CD4-positive, alpha-beta T cell treated with Interleukin-15 for 4 hours (primary cell): ENCODE measurements at places on chromosomes 4 and X.

DNA sequence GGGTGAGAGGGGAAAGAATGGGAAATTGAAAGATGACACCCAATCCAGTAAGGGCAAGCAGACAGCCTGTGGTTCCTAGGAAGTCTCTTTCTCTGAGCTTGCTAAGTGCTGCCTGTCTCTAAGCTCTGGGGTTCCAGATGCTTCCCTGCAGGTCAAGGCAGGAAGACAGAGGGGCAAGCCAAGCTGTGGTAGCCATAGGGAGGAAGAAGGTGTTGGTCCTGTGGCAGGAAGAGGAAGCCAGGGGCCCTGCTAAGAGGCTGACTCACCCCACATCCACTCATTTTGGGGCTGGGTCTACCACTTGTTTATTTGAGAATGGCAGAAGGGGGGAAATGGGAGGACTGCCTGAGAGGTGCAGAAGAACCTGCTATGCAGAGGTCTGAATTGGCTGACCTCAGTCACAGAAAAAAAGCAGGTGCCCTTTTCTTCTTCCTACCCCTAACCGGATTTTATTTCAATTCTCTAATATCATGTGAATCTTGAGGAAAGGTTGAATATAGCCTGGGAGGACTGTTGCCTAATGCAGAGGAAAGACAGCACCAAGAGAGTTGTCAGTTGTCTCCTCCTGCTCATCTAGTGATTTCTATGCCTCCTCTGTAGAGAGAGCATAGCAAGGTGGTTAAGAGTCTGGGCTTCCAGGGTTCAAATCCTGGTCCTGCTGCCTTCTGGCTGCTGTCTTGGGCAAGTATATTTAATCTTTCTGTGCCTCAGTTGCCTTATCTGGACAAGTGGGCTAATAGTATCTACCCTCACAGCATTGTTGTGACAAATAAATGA, 27.4 kb downstream of the HOPX start:
- peak; percentile 43 for DNase-seq

GRCh38 chr4:5357870-5358269, 306.6 kb downstream of the STK32B start:
- DNase-seq, result no peak

DNA sequence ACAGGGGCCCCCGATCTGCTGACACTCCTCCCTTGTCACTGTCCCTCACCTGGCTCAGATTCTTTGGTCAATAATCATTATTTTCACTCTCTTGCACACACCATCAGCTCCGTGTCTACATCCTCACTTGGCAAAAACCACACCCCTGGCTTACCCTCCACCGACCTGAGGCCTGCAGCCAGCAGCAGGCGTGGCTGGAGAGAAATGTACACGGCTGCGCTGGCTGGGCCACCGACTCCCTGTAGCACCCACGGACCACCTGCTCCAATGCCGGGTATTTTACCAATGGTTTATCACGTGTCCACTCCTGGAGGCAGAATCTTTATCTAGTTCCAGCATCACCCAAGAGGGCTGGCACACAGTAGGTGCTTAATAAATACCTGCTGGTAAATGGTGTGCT, 98.4 kb downstream of the WFS1 start:
- DNase-seq, result no peak

- no peak for DNase-seq
Observed at GRCh38 chr4:120733968-120734367, 188.6 kb downstream of the PRDM5 start.

DNA sequence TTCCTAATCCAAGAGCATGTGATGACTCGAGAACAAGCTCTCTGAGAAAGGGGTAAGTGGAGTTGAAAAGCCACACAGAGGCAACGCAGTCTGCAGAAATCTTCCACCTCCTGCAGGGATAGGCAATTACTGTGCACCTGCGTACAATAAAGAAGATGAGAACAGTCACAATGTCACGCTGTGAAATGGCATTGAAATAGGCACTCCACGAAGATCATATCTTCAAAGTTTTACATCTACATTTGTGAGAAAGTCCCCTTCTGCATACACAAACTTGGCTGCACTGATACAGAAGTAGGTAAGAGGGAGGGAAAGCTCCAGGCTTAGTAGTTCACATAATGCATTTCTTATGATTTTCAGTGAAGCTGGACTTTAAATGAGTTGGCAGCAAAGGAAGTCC, 27.1 kb downstream of the DDX60L start:
- no peak for DNase-seq

GRCh38 chrX:312621-313331, 5.8 kb downstream of the GTPBP6 start:
- no peak for DNase-seq

DNA sequence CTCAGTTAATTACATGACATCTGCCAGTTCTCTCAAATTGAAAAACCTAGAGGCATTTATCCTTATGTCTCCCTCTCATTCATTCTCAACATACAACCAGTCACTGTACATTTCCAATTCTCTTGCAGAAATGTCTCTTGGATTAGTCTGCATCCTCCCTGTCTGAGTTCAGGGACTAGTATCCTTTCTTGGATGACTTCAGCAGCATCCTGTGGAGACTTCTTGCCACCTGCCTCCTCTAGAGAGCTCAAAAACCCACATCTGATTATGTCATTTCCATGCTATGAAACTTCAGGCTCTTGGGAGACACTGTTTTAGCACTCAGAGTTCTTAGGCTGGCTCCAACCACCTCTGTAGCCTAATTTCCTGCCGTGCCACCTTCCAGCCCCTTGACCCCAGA, 515.1 kb upstream of the DIPK2B start:
- DNase-seq, result no peak

- no peak for DNase-seq
Observed at GRCh38 chrX:108494406-108495090, 54.9 kb downstream of the COL4A5 start.

DNA sequence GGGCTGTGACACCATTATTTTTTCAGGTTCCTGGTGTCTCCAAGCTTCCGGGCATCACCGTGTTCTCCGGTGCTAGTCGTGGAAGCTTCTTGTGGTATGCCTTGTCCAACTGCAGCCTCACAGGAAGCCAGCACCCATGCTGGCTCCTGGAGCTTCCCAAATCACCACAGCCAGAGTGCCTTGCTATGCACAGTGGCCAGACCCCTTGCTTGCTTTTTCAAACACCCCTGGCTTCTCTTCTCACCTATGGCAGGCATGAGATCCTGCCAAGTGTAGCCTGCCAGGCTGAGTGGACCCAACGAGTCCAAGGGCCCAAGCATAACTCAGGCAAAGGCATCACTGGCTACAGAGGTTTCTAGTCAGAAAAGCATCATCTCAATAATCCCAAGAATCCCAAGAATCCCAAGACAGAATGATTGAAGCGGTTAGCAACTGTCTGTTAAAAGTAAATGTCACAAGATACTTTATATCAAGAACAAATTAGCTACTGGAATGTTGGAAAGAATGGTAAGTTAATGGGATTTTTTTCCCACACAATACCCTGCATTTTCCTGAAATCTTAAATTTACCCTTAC, 1522.9 kb downstream of the PCDH18 start:
- DNase-seq, result no peak

DNA sequence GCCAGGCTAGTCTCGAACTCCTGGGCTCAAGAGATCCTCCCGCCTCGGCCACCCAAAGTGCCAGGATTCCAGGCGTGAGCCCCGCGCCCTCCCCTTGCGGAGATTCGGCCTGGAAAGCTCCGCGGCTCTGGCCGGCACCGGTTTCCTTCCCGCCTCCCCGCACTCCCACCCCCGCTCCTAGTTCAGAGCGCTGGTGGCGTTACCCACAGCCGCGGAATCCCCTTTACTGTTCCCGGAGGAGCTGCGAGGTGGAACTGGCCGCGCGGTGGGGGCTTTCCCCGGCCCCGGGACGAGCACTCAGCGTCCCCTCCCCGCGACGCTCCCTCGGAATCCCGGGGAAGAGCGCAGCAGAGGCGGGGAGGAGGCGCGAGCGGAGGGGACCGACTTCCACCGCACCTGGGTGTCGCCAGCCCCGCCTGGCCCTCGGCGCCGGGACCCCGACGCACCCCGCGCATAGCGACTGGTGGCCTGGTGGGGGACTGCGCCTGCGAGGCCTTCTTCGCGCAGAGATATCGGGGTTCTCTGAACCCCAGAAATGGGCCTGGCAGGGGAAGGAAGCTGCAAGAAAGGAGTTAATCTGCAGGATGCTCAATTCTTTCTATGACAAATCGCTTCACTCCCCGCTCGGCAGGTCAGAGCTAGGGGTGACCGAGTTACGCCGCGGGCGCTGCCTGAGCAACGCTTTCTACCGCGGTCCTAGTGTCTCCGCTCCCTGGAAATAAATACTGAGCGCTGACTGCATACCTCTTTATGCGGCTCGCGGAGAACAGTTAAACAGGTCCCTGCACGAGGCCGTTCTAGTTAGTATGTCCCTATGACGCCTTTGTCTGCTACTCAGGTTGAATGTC, 14.6 kb upstream of the SLC25A4 start:
- DNase-seq, result peak; percentile 17

GRCh38 chr4:127284236-127284635, 348.5 kb upstream of the INTU start:
- DNase-seq, result no peak

GRCh38 chr4:99696801-99697200, 39.2 kb upstream of the C4orf54 start:
- no peak for DNase-seq

- DNase-seq, result no peak
Observed at GRCh38 chr4:33255094-33255493, 2534.9 kb downstream of the PCDH7 start.

- no peak for DNase-seq
Observed at GRCh38 chr4:76386566-76387305, 34.2 kb downstream of the CCDC158 start.

DNA sequence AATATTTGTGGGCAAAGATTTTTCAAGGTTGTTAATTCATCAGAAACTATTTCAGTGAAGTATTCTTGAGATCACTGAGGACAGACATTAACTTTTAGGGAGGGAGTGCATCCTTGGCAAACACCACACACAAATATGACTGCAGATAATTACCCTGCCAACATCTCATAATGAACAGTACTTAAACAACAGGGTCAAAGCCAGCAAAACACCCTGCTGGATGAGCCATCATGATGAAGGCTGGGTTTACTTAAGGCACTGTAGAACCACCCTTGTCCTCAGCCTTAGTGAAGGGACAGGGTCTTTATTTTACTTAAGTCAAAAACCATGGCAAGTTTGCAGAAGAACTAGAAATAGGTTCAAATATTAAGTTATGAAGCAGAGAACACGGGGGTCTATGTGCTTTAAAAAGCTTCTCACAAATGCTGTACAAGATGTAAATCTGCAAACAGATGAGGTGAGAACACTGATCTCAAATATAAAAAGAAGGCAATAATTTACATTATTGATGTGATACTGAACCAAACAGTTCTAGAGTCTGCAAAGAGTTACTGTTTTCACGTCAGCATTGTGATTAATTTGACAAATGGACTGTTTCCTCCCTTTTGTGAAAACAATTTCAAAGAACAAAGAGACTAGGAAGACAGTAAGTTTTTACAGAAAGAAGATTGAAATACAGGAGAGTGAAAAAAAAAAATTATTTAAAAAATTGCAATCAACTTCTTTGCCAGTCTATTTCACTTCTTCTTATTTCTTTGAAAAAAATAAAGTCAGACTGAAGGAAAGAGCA, 28.2 kb downstream of the TAPT1 start:
- DNase-seq, result no peak

DNA sequence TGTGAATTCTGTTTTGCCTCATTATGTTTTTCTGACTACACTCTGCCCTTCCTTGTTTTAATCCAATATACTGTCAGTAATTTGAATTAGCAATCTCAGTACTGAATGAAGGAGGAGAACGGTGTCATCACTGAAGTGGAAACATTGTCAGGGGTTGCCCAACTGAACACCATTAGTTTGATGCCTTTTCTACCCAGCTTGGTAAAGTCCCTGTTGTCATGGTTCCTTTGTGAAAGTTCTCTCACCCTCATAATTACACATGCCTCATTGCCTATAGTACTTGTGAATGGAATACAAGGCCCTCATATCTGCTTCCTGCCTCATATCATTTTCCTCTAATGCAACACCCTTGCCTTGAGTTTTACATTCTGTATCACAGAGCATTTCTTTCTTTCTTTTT, 76.9 kb downstream of the RRAGB start:
- no peak for DNase-seq

- no peak for DNase-seq
Observed at GRCh38 chr4:110480746-110481271, 4.9 kb downstream of the ENPEP start.

DNA sequence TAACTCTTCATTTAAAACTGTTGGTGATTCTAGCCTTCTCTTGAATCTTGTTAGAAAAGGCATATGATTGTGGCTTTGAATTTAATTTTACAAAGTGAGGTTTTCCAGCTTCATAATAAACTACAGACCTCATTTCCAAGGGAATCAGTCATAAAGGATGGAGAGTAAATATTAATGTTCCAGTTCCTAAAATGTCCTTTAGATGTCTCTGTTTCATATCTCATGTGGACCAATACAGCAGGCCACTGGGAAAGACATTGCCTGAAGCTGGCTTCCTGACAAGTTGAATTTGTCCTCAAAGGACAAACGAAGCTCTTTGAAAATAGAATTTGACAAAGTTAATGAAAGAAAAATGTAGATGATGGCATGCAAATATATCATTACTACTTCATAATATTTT, 125.4 kb downstream of the ZNF330 start:
- DNase-seq, result no peak

DNA sequence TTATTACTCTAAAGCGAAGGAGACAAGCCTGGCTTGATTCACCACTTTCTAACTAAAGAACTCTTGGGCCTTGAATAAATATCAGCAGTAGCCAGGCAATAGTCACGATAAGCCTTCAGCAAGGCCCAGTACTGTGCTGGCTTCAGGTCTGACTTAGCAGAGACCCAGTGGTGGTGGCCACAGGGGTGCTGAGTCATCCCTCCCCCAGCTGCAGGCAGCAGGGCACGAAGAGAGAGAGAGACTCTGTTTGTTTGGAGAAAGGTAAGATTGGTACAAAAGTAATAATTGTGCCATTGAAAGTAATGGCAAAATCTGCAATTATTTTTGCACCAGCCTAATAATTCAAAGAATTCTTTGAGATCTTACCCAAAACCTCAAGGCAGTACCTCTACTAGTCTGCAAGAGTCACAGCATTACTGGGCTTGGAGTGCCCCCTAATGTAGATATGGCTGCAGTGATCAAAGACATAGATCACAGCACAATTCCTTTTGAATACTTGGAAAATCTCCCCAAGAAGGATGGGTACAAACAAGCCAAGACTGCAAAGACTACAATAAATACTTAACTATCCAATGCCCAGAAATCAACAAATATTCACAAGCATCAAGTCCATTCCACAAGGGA, 159.5 kb upstream of the USP38 start:
- DNase-seq, result no peak

DNA sequence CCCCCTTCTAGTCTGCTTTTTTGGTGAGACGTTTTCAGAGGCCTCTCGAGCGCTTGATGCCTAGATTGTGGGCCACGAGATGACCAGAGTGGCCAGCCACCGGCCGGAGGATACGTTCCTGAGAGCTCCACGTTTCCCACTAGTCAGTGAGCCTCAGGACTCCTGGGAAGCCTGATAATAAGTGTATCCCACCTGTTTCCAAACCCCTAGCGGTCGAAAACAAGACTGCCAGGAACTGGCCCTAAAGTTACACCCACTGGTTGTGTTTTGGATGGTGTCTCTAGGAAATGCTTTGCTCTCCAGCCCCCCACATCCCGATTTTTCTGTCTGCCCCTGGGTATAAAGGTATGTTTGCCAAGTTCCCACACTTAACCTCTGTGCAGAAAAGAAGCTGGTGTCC, 4.6 kb upstream of the RS1 start:
- DNase-seq, result no peak
